Activated CD4-positive, alpha-beta T cell treated with anti-CD3 and anti-CD28 coated beads, Interleukin-2, amount 10 ng/mL, durations not matched to agents 24 days and 14 days (primary cell): ENCODE measurements at places on chromosomes 4 and X.

DNA sequence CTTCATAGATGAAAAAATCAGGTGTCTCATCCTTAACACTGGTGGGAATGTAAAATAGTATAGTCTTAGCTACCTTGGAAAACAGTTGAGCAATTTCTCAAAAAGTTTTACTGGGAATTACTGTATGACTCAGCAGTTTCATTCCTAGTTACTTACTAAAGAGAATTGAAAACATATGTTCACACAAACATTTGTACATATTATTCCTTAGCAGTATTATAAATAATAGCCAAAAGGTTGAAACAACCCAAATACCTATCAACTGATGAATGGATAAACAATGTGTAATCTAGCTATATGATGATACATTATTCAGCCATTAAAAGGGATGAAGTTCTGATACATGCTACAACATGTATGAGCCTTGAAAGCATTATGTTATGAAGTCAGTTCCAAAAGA lies 41.7 kb downstream of the RBM46 start:
- no peak for DNase-seq

DNA sequence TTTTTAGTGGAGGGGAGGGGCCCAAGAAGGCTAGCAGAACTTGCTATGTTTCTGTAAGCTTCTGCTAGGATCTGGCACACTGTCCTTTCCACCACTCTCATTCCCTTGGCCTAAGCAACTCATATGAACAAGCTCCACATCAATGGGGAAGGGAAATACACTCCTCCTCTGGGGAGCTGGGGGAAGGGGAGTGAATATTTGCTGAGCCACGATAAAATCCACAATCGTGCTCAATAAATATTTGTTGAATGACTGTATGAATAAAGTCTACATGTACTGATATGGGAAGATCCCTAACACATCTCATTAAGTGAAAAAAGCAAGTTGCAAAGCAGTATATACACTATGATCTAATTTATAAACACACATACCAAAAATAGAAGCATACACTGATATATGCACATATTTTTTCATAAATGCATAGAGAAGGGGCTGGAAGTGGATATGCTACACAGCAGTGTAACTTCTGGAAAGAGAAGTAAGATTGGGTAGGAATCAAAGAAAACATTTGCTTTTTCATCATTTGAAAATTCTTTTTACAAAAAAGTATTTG lies 95.8 kb upstream of the EFHC2 start:
- DNase-seq, result no peak

DNA sequence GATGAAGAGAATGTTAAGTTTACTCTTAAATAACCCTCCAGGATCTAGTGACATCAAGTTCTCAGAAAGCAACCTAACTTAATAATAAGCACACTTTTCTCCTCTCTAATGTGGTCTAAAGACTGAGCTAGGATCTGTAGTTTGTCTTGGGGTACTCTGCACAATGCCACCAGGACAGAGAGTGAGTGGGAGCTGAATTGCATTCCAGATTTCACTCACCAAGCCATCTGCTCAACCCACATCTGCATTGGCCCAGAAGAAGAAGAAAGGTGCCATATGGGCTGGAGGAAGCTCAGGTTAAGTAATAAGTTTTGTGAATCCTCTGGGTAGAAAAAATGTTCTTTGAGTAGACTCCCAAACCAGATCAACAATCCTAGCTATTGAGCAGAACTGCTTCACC lies 384.6 kb downstream of the PPP3CA start:
- no peak for DNase-seq

GRCh38 chr4:148443512-148444295 lies 1.5 kb upstream of the NR3C2 start:
- DNase-seq, result peak; percentile 74
